Activated naive CD8-positive, alpha-beta T cell treated with anti-CD3 and anti-CD28 coated beads for 36 hours (primary cell): ENCODE measurements at places on chromosomes 5 and 9. TPM values are rescaled to one million over a fixed set of nuclear protein-coding genes. Genes with fewer than 3 reads are reported as not detected.

DNA sequence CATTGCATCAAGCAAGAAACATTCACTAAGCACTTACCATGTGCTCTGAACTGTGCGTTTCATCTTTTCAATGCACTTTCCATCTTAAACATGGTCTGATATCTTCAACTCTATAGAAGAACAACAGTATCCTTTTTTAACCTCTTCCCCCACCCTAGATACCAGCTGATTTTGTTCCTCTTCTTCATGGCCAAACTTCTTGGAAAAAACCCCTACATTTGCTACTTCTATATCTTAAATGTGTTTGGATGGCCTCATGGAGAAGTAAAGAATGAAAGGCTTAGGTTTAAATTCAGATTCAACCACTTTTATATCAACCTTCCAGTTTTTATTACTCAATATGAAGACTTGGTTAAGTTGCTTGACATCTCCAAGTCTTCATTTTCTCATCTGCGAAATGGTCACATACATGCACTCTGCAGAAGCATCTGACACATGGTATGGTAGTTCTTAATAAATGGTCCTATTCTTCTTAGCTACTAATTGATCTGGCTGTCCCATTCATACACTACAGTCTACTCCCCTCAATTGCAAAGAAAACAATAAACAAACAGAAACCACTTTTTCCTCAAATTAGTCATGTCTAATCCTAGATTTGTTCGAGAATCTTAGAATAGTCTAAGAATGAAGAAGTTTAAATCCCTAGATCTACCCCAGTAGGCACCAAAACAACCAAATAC, 59.4 kb downstream of the FYB1 start:
- H3K4me3 ChIP-seq: no peak overlapping the region
- no peak for DNase-seq
- H3K27ac ChIP-seq: peak overlapping the region; percentile 44
- no peaks in the 10 kb centered on the region for H3K27me3 ChIP-seq
- H3K36me3 ChIP-seq: peaks cover 13% of the 10 kb centered on the region
- H3K4me1 ChIP-seq: peaks cover 79% of the 10 kb centered on the region

- peaks cover 3% of the 10 kb centered on the region for H3K36me3 ChIP-seq
- no peak for DNase-seq
- H3K4me1 ChIP-seq: peaks cover 22% of the 10 kb centered on the region
Measured at GRCh38 chr5:149580808-149581191, 498 bp upstream of the ARHGEF37 start.

DNA sequence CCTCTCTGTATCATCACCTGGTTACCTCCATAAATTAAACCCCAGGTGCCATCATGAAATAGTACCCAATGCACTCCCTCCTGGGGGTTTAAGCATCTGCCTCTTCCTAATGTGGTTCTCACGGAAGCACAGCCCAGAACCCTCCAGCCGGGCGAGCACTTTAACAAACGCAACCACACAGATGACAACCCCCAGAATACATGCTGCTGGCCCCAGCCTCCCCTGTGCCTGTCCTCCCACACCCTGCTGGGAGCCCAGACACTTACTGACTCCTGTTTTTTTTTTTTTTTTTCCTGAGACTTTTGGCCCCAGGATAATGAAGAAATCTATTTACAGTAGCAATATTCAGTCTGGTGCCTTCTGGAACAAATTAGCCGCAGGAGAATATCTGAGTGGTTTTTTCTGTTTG, 50.0 kb upstream of the COL5A1 start:
- peaks cover 4% of the 10 kb centered on the region for H3K27me3 ChIP-seq
- H3K4me3 ChIP-seq: no peak overlapping the region
- H3K36me3 ChIP-seq: no peaks in the 10 kb centered on the region
- DNase-seq: no peak

DNA sequence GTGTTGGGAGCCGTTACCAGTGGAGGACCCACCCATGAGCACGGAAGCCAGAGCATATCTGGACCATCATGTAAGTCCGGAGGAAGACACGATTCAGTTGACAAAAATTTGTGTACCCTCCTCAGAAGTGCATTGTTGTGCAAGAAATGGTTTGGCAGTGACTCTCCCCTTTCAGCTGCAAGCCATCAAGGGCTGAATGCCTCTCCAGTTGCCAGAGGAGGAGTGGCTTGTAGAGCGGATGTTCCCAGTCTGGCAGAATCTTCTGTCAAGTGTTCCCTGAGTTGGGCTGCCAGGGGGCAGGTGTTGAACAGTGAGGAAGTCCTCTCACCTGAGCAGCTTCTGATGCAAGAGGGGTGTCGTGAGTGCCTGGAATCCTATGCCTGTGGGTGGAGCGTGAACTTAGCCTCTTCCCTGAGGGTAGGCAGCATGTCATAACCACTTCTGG, 27.6 kb upstream of the CDKN2AIPNL start:
- H3K27me3 ChIP-seq: no peaks in the 10 kb centered on the region
- DNase-seq: no peak

DNA sequence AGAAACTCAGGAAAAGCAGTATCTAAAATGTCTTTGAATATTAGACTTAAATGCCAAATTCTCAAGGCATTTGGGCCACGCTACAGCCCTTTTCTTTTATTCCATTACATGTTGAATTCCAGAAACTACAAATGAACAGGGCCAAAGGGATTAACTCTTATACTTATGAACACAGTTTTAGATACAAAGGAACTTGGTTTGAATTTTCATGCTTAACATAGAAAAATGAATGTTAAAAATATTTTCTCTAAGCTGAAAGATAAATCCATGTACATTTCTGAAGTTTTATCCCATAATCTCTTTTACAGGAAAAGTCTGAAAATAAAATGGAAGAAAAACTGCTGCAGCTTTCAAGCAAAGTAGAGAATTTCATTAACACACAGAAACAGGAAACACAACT, 56.8 kb downstream of the FAM81B start:
- H3K27me3 ChIP-seq: peaks cover 4% of the 10 kb centered on the region
- H3K4me3 ChIP-seq: no peak overlapping the region
- no peaks in the 10 kb centered on the region for H3K4me1 ChIP-seq
- H3K27ac ChIP-seq: no peak overlapping the region

GRCh38 chr9:4080921-4081895, 218.7 kb downstream of the GLIS3 start:
- peaks cover 4% of the 10 kb centered on the region for H3K36me3 ChIP-seq
- DNase-seq: no peak
- peaks cover 4% of the 10 kb centered on the region for H3K4me1 ChIP-seq
- peaks cover 7% of the 10 kb centered on the region for H3K27me3 ChIP-seq
- no peak overlapping the region for H3K27ac ChIP-seq

DNA sequence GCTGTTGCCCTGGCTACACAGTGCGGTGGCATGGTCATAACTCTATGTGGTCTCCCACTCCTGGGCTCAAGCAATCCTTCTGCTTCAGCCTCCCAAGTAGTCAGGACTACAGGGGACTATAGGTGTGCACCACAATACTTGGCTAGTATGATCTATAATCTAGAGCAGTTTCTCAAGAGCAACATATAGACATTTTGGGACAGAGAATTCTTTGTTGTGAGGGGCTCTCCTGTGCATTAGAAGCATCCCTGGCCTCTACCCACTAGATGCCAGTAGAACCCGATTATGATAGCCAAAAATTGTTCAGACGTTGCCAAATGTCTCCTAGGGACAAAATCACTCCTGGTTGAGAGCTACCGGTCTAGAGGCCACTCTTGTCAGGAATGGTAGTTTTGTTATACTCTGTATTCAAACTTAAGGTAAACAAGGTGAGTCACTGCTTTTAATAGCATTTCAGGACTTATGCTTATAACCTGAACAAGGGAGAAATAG, 7.2 kb downstream of the ANKHD1 start:
- no peak overlapping the region for H3K27ac ChIP-seq
- H3K4me3 ChIP-seq: no peak overlapping the region
- no peaks in the 10 kb centered on the region for H3K27me3 ChIP-seq
- H3K4me1 ChIP-seq: peaks cover 35% of the 10 kb centered on the region
- H3K36me3 ChIP-seq: peaks cover 17% of the 10 kb centered on the region
- DNase-seq: no peak

DNA sequence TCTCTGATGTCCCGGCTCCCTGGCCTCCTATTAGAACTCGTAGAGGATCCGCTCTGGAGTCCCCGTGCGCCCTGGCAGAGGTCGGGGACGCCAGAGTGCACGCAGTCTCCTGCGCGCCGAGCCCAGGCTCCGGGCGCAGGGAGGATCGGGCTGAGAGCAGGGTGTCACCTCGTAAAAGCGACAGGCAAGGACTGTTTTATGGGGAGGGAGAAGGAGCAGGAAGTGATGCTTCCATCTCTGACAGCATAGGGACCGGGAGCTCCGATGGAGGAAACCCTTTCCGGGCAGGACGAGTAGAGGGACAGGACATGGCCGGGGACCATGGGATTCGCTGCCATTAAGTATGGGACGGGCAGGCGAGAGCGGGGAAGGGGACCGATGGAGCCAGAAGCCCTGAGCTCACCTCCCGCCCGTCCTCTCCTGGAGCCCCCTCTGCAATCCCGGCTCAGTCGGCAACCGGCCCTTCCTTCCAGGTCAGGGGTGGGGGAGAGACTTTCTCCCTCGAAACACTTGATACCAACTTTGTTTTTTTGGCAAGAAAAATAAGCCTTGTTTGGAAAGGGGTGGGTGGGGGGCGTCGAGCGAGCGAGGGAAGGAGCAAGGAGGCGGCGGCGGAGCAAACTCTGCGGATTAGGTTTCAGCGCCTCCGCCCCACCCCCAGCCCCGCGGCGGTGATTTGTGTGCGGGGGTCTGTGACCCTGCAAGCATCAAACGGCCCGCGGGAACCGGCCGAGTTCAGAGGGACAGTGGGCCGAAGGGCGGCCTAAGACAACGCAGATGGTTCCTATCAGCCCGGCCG, 12.6 kb downstream of the LMX1B start:
- H3K4me1 ChIP-seq: peaks cover 11% of the 10 kb centered on the region
- no peak overlapping the region for H3K27ac ChIP-seq
- H3K36me3 ChIP-seq: no peaks in the 10 kb centered on the region
- no peak for DNase-seq
- peak overlapping the region; percentile 74 for H3K4me3 ChIP-seq

- peaks cover 12% of the 10 kb centered on the region for H3K36me3 ChIP-seq
- H3K27me3 ChIP-seq: no peaks in the 10 kb centered on the region
- H3K4me3 ChIP-seq: peak overlapping the region; percentile 84
- H3K4me1 ChIP-seq: peaks cover 25% of the 10 kb centered on the region
Measured at GRCh38 chr9:34664281-34665066, 2.0 kb upstream of the CCL27 start.

- peaks cover 10% of the 10 kb centered on the region for H3K36me3 ChIP-seq
- peak within 1 kb of the TSS; percentile 80 for H3K4me3 ChIP-seq
- no peaks in the 10 kb centered on the region for H3K27me3 ChIP-seq
- H3K27ac ChIP-seq: peak within 1 kb of the TSS; percentile 54
Measured at GRCh38 chr9:137550231-137550621, at the start of gene PNPLA7. Gene PNPLA7, minus strand, starts transcription at chr9:137550402. Its CDS starts 205 bp downstream, at chr9:137550197.

Gene SLC45A2
- not detected for total RNA-seq

Gene MYO10
- 0.30 TPM for total RNA-seq
